Activated CD4-positive, alpha-beta T cell treated with anti-CD3 and anti-CD28 coated beads, Interleukin-2, amount 50 U/mL, for 16 hours (primary cell): ENCODE measurements at places on chromosomes 5 and 9.

- no peak for DNase-seq
Observed at GRCh38 chr9:2138646-2139045, 123.5 kb downstream of the SMARCA2 start.

GRCh38 chr5:32278406-32278805 lies 34.3 kb downstream of the MTMR12 start:
- peak; percentile 60 for DNase-seq

DNA sequence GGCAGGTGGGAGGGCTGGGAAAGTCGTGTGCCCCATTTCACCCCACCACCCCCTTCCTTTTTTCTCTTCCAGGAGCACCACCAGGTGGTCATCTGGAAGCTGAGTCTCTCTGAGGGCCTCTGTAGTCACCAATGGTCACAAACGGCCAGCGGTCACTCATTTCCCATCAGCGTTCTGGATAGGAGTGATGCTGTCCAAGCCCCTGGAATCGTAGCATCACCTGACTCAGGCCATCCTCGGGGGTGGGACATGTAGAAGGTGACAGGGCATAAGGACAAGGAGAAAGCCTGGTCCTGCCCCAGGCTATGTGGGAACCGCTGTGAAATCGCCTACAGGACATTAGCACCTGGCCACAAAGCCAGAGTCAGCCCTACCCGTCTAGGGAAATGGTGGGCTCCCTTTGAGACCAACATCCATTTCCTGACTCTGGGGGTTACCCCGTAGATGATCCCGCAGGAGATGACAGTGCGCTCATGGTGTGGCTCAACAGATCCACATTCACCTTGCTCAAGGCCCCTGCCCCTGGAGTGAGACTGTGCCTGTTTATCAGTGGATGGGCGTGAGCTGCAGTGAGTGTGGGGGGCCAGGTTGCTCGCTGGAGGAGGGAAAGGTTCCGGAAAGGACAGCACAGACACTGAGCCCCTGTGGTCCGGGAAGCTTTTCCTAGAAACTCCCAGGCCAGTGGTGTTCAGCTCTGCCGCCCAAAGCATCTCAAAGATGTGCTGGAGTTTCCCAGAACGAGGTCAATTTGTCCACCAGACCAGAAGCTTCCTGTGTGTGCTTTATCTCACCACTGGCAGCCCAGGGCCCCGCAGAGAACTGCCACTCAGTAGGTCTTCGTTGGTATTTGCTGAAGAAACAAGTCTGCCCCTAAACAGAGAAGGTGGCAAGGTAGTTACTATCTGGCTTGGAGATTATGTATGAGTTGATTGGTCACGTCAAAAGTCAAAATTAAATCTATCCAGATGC lies 61.1 kb upstream of the UNC5A start:
- DNase-seq: no peak

- peak; percentile 12 for DNase-seq
Observed at GRCh38 chr5:115180165-115180709, 10.5 kb upstream of the TRIM36 start.

- DNase-seq: no peak
Observed at GRCh38 chr5:111411301-111411700, 101.0 kb downstream of the STARD4 start.

GRCh38 chr9:2214707-2215106 lies 199.6 kb downstream of the SMARCA2 start:
- no peak for DNase-seq

- no peak for DNase-seq
Observed at GRCh38 chr9:105074491-105074890, 146.5 kb upstream of the ABCA1 start.

DNA sequence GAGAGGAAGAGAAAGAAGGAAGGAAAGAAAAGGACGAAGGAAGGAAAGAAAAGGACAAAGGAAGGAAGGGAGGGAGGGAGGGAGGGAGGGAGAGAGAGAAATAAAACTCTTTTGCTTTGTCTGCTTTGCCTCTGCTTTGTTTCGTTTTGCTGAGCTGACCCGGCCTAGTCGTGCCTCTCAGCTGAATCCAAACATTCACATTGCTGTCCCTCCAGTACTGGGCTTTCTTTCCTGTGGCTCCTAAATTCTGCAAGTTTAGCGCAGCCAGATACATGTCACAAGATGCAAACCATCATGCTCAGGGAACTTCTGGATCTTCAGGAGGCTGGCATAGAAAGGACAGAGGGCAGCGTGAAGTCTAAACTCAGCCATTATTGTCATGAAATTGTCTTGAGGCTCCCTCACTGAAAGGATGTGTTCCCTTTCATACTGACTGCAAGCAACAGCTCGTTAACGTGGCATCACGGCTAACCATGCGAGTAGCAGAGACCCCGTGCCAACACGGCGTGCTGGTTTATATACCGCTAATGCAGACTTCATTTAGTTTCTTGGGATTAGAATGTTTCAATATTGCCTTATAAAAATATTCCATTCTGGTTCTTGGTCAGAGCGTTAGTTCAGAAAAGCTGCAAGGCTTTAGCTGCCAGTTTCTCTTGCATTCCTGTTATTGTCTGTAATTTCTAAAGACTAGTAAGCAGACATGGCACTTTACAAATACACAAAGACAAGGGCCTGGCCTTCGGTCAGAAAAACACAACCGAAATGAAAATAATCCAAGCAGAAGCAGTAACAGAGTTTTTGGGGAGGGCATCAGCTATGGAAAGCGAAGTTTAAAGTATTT lies 94.2 kb downstream of the TMEM174 start:
- DNase-seq: no peak

DNA sequence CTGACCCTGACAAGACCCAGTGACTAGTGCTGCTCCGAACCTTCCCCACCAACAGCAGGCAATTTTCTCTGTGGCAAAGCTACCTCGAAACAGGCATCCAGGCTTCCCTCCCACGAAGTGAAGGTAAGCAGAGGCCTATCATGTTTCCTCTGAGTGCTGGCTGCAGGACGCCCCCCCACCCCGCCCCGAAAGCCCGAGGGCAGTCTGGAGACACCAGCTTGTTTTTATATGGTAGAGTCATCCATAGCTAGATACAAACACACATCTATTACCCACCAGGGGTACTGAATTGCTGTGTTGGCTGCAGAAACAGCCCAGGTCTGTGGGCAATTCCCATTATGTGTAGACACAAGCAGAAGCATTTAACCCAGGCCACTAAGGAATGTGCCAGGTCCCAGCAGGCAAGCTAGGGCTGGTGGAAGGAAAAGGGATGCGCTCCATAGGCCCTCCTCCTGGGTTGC lies 40.4 kb downstream of the LIX1 start:
- DNase-seq: no peak

DNA sequence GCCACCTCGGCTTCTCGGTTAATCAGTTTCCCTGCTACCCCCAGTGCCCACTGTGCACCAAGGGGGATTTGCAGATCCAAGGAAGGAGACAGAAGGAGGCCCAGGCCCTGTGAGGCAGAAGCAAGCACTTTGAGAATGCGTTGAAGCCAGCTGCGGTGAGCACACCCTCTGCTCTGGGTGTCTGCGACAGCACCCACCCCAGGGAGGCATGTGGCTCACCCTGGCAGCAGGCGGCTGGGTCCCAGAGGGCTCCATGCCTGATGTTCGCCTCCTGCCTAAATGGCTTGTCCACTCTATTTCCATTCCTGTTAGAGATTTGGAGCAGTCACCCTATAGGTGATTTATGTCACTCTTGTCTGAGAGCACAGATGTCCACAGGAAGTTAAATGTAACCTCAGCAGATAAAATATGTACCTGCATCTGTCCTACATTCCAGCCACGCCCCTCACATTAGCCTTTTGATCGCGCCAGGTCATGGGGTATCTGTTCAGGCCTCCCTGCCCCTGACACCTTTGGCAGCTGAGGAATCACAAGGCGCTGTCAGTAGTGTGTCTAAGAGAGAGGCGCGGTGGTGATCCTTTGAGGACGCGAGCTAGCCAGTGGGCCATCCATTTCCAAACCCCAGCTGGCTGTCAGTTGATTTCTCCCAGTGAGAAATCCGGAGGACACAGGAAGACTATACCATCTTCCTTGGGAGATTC lies 28.1 kb downstream of the PTGES2 start:
- DNase-seq: no peak

- no peak for DNase-seq
Observed at GRCh38 chr9:7338586-7339281, 460.8 kb downstream of the DMAC1 start.

DNA sequence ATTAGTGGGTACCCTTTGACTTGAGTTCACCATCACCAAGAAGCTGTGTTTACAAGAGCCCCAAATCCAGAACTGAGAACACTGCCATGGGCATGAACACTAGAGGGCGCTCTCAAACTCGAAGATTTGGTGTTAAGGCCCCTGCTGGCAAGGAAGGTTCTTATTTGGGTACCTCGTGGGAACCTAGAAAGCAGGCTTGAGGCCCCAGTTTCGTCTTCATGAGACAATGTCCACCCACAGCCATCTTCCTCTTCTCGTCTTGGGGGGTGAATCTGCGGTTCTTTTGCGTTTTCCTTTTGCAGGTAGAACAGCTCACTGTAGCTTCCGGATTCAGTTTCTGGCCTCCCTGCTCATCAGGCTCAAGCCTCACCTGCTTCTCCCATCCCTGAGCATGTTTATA lies 184.0 kb downstream of the SEMA5A start:
- DNase-seq: peak; percentile 57

- no peak for DNase-seq
Observed at GRCh38 chr5:52998552-52999313, 9.6 kb downstream of the ITGA2 start.

- no peak for DNase-seq
Observed at GRCh38 chr9:114731701-114732100, 49.7 kb upstream of the TEX48 start.

DNA sequence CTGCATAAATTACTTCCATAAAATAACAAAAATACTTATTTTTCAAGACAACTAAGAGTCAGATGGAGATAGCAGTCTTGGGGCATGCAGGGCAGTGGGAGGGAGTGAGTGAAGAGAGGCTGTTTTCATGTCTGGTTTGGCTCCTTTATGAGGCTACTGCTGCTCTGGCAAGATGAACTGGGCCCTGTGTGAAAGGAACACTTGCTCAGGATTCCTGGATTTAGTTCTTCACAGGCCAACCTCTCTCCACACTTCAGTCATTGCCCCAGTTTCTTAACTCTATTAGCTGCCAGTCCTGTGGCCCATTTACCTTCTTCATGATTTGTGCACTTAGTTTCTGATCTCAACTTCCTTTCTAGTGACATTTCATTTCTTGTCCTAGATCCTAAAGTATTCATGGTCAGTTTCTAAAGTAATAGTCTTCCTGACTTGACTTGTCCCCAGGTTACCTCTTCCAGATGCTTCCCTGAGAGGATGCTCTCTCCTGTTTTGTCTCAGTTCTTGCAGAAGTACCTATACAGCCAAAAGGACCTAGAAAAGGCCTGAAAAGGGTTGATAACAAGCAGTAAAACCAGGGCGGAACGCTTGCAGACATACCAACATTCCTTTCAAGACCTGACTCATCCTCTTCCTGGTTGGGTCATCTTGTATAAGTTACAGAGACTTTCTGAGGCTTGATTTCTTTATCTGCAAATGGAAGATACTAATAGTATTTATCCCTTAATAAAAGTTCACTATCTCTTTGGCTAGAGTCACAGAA lies 77.0 kb upstream of the ZFAND5 start:
- peak; percentile 31 for DNase-seq

DNA sequence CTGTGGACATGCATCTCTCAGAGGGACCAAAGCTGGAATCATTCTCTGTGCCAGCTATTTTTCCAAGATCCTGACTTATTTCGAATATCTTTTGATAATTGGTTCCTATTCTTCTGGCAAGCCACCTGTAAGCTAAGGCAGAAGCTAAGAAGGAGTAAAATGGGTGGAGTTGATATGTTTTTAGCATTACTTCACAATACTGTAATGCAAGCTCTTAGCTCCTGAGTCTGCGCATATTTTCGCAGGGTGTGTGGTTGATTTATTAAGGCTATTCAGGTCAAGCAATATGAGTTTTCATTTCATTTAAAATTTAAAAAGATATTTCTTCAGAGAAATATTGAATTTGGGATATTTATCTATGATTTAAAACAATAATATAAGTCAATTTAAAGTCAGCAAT lies 158.5 kb upstream of the ADAMTS16 start:
- DNase-seq: no peak
